NCI-H774 (cell line): ENCODE measurements at places on chromosomes 5 and 9.

- DNase-seq: no peak
These were observed 16.1 kb downstream of the IFNE start for GRCh38 chr9:21465859-21466518.

DNA sequence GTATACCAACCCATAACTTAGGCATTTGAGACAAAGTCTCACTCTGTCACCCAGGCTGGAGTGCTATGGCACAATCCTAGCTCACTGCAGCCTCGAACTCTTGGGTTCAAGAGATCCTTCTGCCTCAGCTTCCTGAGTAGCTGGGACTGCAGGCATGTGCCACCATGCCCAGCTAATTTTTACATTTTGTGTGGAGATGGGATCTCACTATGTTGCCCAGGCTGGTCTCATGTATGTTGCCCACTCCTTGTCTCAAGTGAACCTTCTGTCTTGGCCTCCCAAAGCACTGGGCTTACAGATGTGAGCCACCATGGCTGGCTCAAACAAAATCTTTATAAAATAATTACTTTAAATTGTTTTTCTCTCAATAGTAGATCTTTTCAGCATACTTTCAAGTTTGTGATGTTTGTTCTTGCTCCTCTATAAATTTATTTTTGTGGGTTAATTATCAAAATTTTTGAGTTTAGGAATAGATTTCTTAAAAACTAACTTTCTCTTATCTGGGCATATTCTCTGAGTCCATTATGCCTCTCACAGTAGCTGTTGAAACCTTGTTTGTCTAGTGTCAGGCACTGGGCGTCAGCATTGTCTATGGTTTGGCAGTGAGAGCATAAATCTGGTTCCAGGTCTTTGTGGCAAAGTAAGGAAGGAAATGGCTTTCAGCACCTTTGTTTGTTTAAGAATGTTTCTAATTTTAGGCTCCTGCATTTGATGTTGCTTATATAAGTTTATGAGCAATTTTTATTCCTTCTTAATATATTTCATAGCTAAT is 38.7 kb downstream of the NLN start:
- peak; percentile 40 for DNase-seq

- DNase-seq: peak; percentile 14
These were observed 10.1 kb downstream of the TMEM252 start for GRCh38 chr9:68530618-68531017.

GRCh38 chr9:105143136-105143430 is 101.4 kb upstream of the SLC44A1 start:
- DNase-seq: no peak

DNA sequence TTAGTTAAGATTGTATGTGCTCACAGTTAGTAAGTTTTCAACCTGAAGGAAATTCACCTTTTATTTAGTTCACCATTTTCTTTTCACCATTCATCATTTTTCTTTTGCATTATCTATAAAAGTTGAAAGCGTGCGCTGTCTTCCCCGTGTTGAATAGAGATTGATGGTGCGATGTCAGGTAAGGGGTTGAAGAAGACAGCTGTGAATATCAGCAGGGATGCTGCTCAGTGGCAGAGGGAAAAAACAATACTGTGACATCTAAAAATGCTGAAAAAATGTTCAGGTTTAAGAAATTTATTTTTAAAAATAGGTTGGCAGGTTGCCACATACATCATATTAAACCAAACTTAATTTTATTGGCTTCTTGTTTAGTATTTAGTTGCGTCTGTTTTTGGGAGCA is 815.0 kb downstream of the DTWD2 start:
- DNase-seq: no peak

DNA sequence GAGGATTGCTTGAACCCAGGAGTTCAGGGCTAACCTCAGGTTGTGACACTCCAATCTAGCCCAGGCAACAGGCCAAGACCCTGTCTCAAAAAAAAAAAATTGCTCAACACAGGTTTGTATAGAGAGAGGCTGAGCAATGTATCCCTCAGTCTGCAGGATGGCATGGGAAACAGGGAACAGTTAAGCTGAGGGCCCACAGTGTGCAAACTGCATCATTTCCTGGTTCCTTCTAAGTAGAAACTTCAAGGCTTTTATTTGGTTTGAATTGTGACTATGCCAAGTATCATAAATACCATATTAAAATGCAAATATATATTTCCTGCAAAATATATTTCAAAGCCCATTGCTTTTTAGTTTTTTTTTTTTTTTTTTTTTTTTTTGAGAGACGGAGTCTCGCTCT is 13.7 kb upstream of the ROPN1L start:
- no peak for DNase-seq

- DNase-seq: no peak
These were observed 304.4 kb downstream of the TLE1 start for GRCh38 chr9:81384911-81385310.

GRCh38 chr9:113302792-113303418 is at the start of gene RNF183:
RNF183 (minus strand) TSS chr9:113303376; CDS start chr9:113298184, 5,192 bp downstream.
- DNase-seq: no peak

GRCh38 chr5:168176251-168176650 is 115.2 kb upstream of the WWC1 start:
- no peak for DNase-seq

GRCh38 chr5:93161661-93162654 is 419.1 kb downstream of the NR2F1-AS1 start:
- DNase-seq: no peak

DNA sequence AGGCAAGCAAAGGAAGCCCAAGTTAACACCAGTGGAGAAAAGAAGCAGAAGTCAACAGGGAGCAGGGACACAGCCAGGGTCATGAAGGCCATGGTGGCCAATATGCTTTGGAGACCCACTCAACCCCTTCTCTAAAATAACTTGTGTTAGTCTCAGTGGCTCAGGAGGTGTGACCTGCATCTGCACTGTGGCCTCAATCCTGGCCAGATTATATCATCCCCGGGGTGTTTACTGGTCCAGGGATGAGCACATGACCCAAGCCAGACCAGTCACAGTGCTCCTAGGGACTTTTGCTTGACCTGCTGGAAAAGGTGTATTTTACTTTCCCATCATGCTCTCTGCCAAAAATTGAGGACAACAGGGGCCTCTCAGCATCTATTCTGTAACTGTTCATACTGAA is 105.2 kb downstream of the DPYSL3 start:
- DNase-seq: no peak

DNA sequence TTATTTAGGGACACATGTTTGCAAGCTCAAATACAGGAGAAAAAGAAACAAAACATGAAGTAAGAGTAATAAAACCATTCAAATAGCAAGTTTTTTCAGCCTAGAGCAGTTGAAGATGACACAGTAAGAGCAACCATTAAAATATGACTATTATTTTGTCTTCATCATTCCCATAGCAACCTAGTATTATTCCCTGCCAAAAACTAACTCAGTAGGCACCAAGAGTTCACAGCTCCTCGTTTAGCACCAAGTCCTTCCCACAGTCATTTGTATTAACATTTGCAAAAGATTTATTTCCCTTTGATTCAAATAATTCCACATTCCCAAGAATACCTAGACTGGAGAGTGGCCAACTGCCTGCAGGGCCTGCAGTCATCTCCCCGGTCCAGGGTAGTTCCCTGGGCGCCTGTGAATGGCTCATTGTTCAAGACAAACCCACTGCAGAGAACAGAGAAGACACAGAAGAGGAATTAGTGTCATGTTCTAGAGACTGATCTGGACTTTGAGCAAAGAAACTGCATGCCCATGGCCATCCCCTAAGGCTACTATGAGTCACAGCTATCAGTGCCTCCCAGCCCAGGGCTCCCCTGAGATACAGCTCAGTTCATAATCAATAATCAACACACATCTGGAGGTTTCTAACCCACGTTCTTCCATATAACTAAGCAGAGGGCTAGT is 139.1 kb upstream of the MAP3K1 start:
- no peak for DNase-seq

DNA sequence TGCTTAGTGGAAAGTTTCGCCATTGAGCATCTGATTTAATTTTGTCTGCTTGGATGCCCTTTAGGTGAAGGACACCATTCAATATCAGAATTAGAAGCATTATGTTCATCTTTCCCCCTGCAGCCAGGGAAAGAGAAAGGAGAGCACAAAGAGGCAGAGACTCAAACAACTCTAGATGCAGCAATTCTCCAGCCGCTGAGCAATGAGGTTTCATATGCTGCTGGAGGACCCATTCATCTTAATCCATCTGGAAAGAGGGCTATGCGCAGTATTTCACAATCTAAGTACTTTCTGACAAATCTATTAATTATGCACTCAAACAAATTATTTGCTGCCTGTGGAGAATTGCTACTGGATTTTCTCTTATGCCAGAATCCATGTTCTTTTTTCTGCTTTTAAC is 527.0 kb upstream of the TUSC1 start:
- DNase-seq: no peak

DNA sequence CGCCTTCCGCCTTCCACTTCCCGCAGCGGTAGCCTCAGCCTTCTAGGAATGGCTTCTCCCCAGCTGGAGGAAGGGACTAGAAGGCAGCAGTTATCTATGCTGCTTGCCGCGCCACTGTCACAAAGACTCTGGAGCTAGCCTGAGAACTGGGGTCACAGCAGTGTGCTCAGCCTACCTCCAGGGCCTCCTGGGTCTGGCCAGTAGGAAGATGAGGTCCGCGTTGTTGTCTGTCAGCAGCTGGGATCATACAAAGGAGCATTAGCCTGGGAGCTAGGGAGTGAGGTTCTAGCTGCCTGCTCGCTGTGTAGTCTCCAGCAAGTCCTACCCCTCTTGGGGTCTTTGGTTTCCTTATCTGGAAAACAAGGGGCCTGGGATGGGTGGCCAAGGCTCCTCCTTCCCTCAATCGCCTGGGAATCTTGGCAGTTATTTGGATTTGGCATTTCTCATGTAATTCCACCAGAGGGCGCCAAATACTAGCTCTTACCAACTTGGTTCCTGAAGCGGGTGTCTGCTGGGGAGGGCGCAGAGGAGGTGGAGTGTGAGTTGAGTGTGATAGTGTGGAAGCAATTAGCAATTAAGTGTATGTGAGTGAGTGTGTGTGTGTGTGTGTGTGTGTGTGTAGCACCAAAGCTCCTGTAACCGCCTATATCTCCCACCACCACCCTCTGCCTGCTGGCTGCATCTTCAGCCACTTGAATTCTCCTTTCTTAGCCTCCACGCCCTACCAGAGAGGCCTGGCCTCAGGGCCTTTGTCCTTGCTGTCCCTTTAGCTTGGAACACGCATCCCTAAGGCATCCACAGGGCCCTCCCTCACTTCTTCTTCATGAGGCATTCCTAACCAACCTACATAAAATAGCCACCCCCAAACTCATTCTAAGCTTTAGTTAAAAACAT is 97.1 kb downstream of the ENTREP1 start:
- DNase-seq: peak; percentile 61

- no peak for DNase-seq
These were observed 157.1 kb downstream of the OLFM1 start for GRCh38 chr9:135244271-135245221.

- no peak for DNase-seq
These were observed 40.0 kb downstream of the PRR16 start for GRCh38 chr5:120504057-120504456.
